ENCODE measurements at places on chromosomes 7 and 10.
A peak's percentile ranks its signal among the peaks of the same experiment; 100 is the strongest.

DNA sequence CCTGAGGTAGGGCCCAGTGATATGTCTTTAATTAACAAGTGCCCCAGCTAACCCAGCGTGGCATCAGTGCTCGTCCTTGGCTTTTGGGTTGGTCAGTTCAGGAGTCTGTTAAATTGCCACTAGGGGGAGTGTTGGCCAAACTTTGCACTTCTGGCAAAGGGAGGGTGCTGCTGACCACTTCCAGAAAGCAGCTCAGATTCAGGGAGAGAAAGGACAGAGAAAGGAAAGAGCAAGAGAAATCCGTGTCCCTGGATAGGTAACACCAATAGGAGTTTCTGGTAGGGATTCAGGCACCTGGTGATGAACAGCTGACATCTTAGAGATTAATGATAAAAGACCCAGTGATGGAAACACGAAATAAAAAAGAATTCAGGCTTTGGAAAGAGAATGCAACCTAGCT lies 243.1 kb upstream of the AOAH start:
- peak; percentile 38 for DNase-seq

DNA sequence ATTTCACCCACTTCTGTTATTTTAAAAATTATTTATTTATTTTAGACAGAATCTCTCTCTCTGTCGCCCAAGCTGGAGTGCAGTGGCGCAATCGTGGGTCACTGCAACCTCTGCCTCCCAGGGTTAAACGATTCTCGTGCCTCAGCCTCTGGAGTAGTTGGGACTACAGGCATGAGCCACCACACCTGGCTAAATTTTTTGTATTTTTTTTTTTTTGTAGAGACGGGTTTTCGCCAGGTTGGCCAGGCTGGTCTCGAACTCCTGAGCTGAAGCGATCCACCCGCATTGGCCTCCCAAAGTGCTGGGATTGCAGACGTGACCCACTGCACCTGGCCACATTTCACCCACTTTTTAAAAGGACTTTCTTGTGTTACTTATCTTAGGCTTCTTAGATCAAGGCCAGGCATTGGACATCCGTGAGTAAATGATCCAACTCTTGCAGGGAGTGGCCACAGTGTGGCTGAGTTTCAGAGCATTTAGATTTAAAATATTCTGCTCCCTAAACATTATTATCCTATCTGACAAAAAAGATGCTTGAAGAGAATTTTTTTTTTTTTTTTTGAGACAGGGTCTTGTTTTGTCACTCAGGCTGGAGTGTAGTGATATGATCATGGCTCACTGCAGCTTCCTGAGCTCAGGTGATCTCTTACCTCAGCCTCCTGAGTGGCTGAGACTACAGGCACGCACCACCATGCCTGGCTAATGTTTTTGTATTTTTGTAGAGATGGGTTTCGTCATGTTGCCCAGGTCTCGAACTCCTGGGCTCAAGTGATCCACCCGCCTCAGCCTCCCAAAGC lies 14.4 kb downstream of the SNX10 start:
- no peak for DNase-seq

- DNase-seq, result no peak
Observed at GRCh38 chr10:30057421-30057841, 2.0 kb downstream of the JCAD start.

DNA sequence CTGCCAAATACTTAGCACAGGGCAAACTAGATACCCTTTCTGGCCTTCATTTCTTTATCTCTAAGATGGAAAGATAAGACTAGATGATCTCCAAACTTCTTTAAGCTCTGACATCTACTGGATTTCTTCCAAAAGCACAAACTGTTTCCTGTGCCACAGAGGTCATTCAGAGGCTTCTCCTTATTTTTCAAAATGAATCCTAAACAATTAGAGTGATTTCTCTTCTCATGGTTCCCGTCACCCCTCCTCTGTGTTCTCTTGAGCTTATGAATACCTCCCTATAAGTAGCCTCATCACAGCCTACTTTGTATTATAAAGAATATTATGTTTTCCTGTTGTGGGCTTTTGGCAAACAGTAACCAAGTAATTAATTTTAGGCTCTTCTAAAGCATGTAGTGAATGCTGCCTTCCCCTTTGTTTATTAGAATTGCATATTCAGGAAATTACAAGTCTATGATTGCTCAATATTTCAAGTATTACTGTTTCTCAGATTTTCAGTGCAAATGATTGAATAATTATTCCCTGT lies 179.5 kb downstream of the REEP3 start:
- no peak for DNase-seq

DNA sequence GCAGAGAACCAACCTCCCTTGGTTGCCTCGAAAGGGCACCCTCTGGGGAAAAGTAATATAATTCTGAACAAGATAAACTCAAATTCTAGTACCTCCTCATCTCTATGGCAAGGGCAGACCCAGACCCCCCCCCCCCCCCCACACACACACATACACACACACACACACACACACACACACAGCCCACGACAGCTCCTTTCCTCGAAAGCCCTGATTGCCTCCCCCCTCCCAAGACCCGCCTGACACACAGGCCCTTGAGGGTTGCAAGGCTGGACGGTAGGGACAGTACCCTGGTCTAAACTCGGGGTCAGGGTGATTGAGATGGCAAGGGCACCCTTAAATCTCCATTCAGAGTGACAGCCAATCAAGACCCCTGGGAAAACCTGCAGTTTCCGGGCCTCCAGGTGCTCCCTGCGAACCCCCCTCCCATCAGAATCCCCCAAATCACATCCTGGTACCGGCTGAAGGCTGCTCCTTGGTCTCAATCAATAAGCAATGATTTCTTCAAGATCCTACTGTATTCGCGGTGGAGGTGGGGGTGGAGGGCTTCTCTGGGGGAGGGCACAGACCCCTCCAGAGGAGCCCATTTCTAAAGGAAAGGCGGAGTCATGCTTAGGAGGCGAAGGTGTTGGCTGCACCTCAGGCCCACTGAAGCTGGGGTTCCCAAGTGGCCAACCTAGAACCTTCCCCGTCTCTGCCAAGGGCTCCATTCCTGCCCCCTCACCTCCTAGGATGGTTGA lies 100.7 kb downstream of the HIP1 start:
- no peak for DNase-seq

DNA sequence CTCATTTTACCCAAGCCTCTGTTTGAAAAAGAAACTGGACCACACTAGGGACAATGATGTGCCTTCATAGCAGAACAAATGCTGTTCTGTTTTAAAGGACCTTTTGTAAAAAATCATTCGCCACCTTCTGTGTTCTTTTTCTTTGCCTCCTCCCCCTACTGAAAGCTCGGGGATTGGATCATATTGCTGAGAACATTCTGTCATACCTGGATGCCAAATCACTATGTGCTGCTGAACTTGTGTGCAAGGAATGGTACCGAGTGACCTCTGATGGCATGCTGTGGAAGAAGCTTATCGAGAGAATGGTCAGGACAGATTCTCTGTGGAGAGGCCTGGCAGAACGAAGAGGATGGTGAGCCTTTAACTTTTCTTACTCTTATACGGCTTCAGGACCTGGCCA lies 62.2 kb downstream of the POLL start:
- no peak for DNase-seq

GRCh38 chr10:16828701-16829175 lies 11.5 kb upstream of the RSU1 start:
- peak; percentile 82 for DNase-seq

DNA sequence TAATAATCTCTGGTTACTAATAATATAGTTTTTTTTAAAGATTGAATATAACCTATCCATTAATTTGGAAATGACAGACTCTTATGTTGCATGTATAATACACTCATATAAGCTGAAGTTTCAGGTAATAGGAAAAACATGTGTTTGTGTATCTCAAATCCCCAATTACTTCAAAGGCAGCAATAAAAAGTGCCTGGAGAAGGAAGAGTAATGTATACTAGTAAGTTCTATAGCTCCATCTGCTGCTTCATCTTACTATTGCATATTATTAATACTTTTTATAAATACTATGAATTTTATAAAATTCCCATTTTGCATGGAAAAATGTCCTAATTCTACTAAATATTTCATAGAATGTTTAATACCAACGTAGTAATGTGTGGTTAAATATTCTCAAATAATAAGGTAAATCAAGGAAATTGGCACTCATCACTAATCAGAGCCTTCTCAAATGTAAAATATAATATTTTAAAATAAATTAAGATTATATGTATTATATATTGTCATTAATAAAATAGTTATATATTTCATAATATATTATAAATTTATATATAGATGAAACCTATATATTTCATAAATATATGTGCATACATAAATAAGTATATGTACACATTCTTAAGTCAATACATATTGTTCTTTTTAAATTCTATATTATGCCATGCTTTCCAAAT lies 311.9 kb downstream of the HGF start:
- DNase-seq, result no peak

- DNase-seq, result no peak
Observed at GRCh38 chr10:79445977-79446757, 743 bp upstream of the ZCCHC24 start.

- no peak for DNase-seq
Observed at GRCh38 chr10:108663587-108663986, 1259.7 kb downstream of the XPNPEP1 start.
